ENCODE measurements at places on chromosomes 2 and 18.

DNA sequence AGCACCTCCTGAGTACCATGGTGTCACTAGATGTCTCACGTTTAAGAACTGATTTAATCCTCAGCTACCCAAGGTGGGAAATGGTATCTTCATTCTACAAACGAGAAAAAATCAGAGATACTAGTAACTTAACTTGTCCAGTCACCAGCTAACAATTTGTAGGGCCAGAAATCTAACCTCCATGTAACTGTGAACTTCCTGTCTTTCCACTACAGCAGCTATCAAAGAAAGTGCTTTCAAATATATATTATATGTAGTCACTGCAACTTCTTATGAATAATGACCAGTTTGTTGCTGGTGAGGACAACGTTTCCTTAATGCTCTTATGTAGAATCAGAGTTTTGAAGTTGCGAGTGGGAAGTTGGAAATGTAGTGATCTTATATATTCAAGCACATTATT is 1.9 kb downstream of the REV1 start:
- no peak for DNase-seq

GRCh38 chr2:150232871-150233270 is 254.6 kb downstream of the RND3 start:
- DNase-seq: no peak

DNA sequence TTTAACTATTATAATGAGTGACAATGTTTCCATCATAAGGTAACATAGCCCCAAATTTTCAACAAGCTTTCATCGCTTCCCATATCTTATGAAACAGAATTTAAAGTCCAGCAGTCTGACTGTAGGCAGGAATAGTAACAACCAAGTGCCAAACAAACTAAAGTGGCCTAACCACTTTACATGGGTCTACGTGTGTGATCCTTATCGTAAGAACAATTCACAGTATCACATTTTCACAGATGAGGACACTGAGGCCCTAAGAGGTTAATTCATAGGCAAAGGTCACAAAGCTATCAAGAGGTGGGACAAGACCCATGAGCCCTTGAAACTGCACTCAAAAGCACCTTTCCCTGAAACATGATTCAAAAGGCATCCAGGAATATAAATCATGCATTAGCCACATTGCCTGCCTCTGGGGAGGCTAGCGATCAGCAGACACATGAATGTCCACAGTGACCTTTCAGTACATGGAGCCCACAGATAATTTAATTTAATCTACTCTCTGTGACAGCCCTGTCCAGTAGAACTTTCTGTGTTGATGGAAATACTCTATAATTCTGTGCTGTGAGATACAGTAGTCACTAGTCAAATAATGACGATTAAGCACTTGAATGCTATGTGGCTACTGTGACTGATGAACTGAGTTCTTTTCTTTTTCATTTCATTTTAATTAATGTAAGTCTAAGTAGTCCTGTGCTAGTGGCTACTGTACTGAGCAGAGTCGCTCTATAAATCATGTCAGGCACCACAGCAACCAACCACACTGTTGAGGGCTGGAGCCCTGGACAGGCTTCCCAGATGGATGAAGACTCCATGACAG is 30.3 kb downstream of the KIDINS220 start:
- DNase-seq: no peak

DNA sequence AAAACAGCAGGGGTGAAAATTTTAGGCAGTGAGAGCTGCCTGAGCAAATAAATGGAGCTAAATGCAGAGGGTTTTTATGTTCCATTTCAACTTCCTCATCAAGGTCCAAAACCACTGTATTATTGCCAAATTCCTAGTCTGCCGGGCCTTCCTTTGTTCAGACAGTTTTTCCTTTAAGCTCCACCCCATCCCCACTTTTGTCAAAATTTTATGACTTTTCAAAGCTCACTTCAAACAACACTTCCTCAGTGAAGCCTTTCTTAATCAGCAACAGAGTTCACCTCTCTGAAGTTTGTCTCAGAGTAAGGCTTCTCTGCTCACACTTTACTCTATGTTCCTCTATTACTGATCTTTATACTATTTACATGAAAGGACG is 81.3 kb downstream of the CERKL start:
- no peak for DNase-seq

DNA sequence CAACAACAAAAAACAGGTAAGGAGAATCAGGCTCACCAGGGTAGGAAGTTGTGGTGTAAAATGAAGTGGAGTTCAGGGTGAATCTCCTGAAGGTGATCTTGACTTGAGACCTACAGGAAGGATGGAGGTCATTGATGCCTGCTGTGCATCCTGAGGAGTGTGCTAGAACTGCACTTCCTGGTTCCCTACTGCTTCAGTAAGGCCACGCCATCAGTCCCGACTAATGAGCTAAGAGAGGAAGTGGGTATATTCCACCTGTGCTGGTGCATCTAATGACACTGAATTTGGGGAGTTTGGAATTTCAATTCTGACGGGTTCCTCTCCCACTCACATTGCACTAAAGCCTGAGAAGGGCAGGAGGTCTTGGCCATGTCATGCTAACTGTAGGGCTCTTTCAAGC is 349.3 kb upstream of the SLC14A2 start:
- DNase-seq: no peak

All from AG04450 (cell line).